ENCODE measurements at places on chromosomes 4 and X. TPM values are rescaled to one million over a fixed set of nuclear protein-coding genes. Genes with fewer than 3 reads are reported as not detected.

GRCh38 chr4:81245218-81246009 lies 30.4 kb upstream of the PRKG2 start:
- DNase-seq: no peak

DNA sequence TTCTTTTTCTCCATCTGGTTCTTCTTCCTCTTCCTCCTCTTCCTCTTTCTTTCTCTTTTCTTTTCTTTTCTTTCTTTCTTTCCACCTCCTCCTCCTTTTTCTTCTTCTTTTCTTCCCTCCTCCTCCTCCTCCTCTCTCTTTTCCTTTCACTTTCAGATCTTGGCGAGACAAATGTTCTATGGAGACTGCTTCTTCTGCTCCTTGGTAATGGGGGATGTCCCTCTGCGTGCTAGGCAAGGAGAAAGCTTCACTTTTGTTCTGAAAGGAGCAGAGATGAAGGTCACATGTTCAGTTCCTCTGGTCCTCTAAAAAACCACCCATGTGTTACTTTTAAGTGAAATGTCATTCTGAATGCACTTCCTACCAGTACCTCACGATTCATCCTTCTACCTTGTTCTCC lies 33.2 kb downstream of the NBDY start:
- DNase-seq: no peak

DNA sequence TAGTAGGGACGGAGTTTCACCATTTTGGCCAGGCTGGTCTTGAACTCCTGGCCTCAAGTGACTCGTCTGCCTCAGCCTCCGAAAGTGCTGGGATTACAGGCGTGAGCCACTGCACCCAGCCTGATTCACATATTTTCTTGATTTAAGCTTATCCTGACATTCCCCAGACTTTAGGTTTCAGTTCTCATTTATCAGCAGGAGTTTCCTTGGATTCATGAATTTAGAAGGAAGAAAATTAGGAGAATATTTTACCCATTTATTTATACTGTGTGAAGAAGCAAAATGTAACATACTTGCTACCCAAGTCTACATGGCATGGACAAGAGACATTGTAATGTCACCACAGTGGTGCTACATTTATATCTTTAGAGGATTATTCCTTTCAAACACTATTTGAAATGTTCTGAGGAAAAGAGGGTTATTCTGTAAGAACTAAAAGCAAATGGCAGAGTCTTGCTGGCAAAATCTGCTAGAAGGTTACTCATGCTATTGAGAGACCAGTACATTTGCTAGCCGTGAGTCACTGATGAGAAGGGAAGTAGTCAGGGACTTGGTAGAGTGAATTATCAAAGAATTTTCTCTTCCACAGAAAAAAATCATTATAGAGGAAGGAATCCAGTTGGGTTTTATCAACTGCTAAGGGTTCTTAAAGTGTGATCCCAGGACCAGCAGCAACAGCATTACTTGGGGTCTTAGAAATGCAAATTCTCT lies 26.1 kb upstream of the CFAP299 start:
- no peak for DNase-seq

GRCh38 chrX:105564501-105564900 lies 257.8 kb upstream of the NRK start:
- DNase-seq: no peak

DNA sequence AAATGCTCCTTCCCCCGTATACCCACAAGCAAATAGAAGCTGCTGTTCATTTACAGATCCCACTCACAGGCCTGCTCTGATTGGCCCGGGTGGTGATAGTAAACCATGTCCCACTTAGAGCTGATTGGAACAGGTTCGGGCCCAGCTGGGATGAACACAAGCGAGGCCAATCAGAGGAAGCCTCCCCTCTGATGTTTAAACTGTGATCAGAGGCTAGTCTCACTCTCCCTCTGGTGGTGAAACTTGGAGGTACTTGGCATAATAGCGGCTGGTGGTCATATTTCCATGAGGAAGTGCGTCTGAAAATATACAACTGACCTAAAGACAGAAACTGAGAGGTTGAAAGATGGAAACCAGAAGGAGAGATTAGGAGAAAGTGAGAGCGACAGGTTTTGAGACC lies 51.5 kb upstream of the TRPC3 start:
- DNase-seq: peak; percentile 28

DNA sequence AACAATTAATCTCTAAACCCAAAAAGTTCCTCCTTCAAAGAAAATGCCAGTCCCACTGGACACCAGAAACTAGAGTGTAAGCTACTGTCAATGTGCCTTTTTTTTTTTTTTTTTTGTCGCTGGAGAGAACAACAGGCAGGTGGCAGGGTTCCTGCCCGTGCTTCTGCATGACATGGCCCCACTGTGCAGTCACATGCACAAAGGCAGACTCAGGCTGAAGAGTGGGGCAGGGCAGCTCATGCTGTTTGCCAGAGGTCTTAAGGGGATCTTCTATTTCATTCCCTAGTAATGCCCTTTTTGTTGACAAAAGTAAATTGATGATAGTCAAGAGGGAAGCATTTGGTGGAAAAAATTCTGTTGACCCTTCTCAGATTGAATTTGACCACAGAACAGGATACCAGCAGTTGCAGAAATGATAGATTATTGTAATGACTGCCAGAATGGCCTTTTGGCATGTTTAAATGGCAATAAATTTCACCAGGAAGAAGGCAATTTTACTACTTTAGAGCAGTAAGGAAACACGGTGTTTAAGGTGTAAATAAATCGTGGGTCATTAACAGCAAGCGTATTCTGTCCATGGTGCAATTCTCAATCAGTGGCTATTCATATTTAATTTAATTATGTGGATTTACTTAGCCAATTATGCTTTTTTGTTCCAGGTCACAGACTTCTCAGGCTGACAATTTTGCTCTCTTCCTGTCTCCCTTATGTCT lies 80.9 kb downstream of the NKX6-1 start:
- DNase-seq: no peak

- DNase-seq: no peak
These were observed 45.9 kb downstream of the VEGFC start for GRCh38 chr4:176746846-176747245.

DNA sequence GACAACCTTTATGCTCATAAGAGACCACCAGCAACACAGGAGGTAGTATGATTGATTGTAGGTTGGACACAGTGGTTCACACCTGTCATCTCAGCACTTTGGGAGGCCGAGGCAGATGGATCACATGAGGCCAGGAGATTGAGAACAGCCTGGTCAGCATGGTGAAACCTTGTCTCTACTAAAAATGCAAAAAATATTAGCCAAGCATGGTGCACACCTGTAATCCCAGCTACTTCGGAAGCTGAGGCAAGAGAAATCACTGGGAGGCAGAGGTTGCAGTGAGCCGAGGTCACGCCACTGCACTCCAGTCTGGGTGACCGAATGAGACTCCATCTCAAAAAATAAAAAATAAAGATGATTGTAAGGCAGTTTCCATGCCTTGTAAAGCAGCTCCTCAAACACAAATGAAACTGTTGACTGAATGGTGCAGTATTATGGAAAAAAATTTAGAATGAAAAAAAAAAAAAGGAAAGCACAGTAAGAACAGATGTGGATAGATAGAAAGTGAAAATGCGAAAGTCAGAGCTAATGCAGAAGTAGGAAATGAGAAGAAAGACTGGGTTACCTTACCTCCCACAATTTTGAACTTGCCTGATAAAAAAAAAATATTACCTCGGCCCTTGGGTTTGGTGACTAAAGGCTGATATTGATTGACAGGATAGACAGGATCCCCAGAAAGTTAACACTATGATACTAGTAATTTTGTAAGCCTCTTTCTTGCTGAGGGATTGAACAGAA lies 249.2 kb upstream of the TRAM1L1 start:
- DNase-seq: no peak

- no peak for DNase-seq
These were observed 13.1 kb downstream of the NAT8L start for GRCh38 chr4:2071912-2072867.

- no peak for DNase-seq
These were observed 105.0 kb downstream of the RAB28 start for GRCh38 chr4:13378973-13379759.

GRCh38 chrX:84441143-84441542 lies 61.1 kb downstream of the HDX start:
- DNase-seq: no peak

- no peak for DNase-seq
These were observed 7.6 kb downstream of the RELL1 start for GRCh38 chr4:37678624-37679023.

GRCh38 chr4:182089326-182089725 lies 153.9 kb upstream of the TENM3 start:
- no peak for DNase-seq

DNA sequence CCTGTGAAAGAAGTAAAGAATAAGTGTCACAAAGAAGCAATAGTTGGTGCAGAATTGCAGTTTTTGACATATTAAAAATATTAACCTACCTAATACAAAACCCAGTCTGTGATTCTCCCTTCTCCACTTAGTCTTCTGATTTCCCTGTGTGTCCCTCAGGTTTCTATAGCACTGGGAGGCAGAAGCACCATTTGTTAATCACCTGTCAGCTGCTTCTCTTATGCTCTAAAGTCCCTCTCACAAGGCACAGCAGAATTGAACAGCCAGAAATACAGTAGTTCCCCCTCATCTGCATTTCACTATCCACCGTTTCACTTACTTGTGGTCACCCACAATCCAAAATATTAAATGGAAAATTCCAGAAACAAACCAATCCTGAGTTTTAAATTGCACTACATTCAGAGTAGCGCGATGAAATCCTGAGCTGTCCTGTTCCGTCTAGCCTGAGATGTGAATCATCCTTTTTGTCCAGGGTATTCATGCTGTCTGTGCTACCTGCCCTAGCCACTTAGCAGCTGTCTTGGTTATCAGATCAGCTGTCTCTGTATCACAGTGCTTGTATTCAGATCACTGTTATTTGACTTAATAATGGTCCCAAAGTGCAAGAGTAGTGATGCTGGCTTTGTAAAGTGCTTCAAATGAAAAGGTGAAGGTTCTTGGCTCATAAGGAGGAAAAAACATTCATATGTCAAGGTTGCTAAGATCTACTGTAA lies 984.1 kb upstream of the GRID2 start:
- DNase-seq: no peak

DNA sequence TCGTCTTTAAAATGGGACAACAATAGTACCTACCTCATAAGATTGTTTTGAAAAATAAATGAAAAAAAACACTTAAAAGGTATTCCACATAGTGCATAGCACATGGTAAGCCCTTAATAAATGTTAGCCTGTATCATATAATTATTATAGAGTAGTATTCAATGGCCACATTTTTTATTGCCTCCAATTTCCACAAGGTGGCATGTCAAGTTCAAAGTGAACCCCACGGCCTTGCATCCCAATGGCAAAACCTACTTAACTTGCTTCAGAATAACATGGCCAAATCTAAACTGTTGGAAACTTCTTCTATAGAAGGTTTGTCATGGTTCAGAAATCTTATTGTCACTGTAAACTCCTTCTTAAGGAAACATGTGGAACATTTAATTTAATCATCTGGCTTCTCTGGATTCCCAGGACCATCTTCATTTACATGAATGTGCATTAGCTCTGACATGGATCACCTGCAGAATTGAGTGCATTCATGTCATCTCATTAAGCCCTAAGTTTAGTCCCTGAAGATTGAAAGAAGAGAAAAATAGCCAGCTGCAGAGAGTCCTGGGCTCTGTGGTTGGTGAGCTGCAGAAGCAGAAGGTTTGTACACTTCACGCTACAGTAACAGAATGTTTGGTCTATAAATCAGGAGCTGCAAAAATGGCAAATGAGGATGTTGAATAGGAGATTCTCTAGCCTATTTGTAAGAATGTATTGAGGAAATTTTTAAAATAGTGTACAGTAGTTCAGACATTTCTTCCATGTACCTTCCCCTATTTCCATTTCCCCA lies 61.0 kb downstream of the ANXA3 start:
- peak; percentile 15 for DNase-seq

GRCh38 chrX:124232523-124233201 lies 99.8 kb upstream of the TEX13D start:
- peak; percentile 77 for DNase-seq

- DNase-seq: no peak
These were observed 109.7 kb downstream of the CRLF2 start for GRCh38 chrX:1102786-1103185.

DNA sequence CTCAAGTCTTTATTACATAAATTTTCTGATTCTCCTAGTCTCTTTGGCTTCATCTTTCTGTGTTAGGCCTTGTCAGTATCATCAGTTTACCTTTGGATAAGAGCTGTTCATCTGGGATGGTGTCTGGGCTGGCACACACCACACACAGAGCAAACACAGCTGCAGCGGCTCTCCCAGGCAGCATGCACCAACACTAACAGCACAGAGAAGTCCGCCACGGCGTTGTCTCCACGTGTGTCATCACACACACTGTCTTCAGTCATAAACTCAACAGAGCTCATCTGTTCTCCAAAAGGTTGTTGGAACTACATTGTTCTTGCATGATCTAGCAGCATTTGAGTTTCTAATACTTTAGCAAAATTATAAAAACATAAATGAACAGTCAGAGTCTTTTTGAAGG lies 851.9 kb upstream of the FRG1 start:
- no peak for DNase-seq

DNA sequence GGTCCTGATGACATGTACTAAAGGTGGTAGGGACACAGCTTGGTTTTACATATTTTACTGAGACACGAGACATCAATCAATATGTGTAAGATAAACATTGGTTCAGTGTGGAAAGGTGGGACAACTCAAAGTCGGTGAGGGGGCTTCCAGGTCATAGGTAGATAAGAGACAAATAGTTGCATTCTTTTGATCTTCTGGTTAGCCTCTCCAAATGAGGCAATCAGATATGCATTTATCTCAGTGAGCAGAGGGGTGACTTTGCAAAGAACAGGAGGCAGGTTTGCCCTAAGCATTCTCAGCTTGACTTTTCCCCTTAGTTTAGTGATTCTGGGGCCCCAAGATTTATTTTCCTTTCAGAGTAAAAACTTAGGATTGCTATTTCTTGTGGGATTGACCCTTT lies 706.9 kb downstream of the GLUD2 start:
- DNase-seq: no peak

GRCh38 chr4:34372815-34373214 lies 1871.5 kb downstream of the ARAP2 start:
- no peak for DNase-seq

DNA sequence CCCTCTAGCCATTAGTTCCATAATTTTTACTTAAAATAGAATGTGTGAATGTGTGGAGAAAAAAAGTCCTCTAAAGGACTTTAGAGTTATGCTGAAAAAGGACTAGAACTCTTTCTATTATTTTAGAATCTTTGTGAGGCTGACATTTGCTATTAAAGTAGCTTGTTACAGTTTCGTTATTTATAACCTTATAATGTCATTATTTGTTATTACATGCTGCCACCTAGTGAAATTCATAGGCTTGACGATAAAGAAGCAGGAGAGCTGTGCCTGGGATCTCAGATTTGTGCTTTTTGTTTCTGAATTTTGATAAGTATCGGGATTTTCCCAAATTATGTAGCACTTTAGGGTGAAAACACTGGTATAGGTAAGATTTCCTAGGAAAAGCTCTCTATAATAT lies 38.5 kb upstream of the TAPT1 start:
- no peak for DNase-seq

Gene LONRF3
- 4.3 TPM for total RNA-seq

Gene ENPEP
- total RNA-seq: not detected

Gene GPR173
- not detected for total RNA-seq

Gene F11
- total RNA-seq: not detected

Gene TMEM35A
- not detected for total RNA-seq

Gene UBE2A
- total RNA-seq: 57.4 TPM

Gene MAPK10
- total RNA-seq: not detected

Gene PFKFB1
- total RNA-seq: 0.59 TPM

Gene SPACA5
- not detected for total RNA-seq

Gene TBC1D9
- total RNA-seq: not detected

Gene PRKG2
- total RNA-seq: 0.24 TPM

Gene NR3C2
- 4.2 TPM for total RNA-seq
